ENCODE measurements at places on chromosomes 11 and 22.

GRCh38 chr22:23067023-23067650 lies 3.2 kb upstream of the GNAZ start:
- no peak for DNase-seq

GRCh38 chr11:130049328-130049771 lies 20.3 kb upstream of the APLP2 start:
- no peak for DNase-seq

DNA sequence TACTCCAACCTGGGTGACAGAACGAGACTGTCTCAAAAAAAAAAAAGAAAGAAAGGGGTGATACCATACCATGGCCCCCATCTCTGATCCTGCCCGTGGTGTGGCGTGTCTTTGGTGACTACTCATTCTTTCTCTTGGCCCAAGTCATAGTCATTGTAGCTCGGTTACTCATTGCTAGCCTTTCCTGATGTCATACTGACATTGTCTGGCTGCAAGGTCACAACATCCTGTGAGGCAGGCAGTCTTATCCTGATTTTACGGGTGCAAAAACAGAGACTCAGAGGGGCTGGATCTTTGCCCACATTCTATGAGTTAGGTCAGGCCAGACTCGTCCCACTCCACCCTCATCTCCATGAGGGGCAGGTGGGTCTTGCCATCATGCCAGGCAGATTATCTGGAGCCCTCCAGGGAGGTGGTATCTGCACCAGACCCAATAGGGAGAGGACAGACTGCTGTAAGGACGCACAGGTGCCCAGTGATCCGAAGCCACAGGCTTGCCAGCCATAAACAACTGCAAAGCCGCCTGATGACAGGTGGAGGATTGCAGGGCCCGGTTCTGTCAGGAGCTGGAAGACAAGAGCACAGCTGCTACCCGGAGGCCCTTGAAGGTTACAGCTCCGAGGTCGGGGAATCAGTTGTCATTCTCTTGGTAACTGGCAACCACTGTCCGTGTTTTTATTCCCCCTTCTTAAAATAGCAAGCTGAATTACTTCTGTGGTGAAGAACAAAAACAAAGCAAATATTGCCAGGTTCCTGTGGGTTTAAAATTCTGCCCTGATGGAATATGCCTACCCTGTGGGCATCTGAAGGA lies 13.8 kb downstream of the TOM1 start:
- DNase-seq = peak; percentile 80

GRCh38 chr11:127875131-127875530 lies 712.2 kb downstream of the ETS1 start:
- no peak for DNase-seq

DNA sequence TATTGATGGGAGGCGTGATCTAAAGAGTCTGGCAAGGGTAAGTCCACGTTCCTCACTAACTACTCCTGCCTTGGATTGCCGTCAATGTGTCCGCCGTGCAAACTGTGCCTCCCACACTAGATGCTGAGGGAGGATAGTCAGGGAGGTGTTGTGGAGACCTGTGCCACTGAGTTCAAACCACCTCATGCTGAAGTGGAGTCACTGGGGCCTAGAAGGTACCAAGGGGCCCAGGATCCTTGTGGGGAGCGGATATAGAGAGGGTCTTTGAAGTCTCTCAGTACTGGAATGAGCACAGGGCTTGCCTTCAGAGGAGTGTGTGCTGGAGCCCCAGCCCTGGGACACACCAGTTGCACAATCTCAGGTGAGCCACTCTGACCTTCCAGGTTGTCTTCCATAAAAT lies 27.1 kb upstream of the TMPRSS4 start:
- no peak for DNase-seq

GRCh38 chr11:111749646-111750045 lies 16.5 kb downstream of the PPP2R1B start:
- no peak for DNase-seq

DNA sequence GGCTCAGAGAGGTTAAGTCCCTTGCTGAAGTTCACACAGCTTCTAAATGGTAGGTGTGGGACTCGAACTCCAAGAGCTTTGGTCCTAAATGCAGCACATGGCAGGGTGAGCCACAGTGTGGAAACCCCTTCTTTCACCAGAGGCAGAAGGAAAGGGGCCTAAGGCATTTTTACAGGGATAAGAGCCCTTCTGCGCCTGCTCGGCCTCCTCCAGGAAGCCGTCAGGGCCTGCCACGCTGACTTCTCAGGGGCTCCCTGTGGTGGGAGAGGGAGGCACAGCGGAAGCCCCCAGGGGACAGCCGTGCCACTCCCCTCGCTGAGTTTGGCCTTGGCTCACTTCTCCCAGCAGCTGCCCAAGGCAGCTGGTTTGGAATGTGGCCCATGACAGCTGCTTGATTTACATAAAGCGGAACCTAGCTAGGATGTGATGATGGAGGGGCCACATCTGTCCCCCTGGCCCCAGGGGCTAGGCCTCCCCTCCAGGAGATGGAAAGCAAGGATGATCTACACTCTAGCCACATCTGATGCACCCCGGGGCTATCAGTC lies 35.4 kb downstream of the CD82 start:
- DNase-seq = no peak

GRCh38 chr11:14549891-14550290 lies 29.7 kb upstream of the PSMA1 start:
- no peak for DNase-seq
